ENCODE measurements at places on chromosomes 2 and 18.

DNA sequence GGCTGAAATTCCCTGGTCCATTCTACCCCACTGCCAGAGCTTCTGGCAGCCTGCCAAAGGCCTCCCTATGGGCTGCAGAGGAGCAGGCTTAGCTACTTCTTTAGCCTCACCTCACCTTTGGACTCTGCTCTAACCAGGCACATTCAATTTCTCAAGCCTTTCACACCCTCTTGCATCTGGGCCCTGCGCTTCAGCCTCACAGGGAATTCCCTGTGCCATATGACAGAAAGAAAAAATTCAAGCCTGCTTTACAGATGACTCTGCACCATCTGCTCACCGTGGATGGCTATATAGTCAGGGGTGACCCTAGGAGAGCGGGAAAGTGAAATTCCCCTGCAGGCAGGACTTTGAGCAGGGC lies 62.5 kb downstream of the REEP1 start:
- DNase-seq, result no peak

- DNase-seq, result no peak
Measured at GRCh38 chr2:9252002-9252357, 45.4 kb downstream of the ASAP2 start.

- DNase-seq, result no peak
Measured at GRCh38 chr2:8244639-8245038, 437.2 kb upstream of the ID2 start.

- DNase-seq, result no peak
Measured at GRCh38 chr2:174752403-174753037, 11.8 kb downstream of the CHRNA1 start.

- no peak for DNase-seq
Measured at GRCh38 chr2:220787251-220787650, 784.9 kb downstream of the EPHA4 start.

GRCh38 chr2:63587814-63588384 lies 378 bp downstream of the WDPCP start:
- no peak for DNase-seq

GRCh38 chr2:222813177-222813843 lies 47.5 kb upstream of the ACSL3 start:
- no peak for DNase-seq

DNA sequence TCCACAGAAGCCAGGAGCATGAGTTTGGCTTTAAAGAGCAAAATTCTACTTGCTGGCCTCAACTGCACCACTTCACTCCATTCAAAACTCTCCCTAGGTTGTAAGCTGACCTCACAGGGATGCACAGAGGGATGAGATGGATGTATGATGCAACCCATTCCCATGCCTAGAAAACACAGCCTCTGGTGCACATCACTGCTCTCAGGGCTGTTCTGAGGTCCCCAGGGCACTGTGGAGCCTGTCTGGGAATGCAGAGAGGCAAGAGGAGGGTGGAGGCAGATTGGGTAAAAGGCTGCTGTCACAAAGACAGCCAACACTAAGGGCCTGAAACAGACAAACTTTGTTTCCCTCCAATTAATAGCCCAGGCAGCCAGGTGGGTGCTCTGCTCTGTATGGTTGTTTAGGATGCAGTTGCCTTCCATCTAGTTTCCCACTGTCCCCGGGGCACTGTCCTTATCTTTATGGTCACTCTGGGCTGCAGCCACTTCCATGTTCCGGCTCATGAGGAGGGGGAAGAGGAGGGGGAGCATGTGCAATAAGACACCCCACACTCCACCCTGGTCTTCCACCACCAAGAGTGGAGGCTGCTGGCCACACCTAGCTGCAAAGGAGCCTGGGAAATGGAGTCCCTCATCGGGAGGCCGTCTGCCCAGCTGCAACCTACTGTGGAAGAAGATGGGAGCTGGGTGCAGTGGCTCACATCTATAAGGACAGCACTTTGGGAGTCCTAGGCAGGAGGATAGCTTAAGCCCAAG lies 7.0 kb downstream of the GPR45 start:
- DNase-seq, result no peak

DNA sequence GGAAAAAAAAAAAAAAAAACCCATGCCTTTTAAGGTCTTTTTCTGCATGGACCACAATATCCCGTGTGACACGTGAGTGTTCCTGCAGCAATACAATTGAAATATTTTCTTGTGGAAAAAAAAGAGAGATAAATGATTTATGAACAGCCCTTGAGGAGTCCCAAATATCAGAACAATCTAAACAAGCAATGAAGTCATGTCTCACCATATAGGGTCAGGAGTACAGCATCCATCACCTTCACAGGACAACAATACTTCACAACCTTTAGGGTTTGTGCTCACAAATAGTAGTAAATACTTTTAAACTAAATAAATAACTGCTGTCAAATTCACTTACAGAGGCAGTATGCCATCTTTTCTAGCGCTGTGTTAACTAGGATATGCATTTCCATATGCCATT lies 87.9 kb downstream of the ZEB2 start:
- DNase-seq, result no peak

DNA sequence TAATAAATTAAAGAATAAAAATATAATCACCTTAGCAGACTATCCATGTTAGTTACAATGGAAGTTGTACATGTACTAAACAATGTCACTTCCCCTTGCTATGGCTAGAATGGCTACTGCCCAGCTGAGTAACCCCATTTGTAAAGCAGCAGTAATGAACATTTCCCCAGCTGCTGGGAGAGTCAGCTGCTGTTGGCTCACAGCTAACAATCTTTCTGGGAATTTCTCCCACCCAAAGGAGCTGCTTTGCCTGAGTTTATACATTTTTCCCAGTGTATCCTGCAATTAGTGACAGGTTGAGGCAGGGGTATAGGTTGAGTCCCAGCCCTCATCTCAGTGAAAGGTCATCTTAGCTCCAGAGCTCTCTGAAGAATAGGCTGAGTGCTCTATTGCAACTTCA lies 665.6 kb upstream of the KLHL29 start:
- no peak for DNase-seq

GRCh38 chr2:128791120-128791984 lies 472.7 kb upstream of the HS6ST1 start:
- no peak for DNase-seq

GRCh38 chr2:175737722-175738361 lies 264.2 kb downstream of the LNPK start:
- no peak for DNase-seq

DNA sequence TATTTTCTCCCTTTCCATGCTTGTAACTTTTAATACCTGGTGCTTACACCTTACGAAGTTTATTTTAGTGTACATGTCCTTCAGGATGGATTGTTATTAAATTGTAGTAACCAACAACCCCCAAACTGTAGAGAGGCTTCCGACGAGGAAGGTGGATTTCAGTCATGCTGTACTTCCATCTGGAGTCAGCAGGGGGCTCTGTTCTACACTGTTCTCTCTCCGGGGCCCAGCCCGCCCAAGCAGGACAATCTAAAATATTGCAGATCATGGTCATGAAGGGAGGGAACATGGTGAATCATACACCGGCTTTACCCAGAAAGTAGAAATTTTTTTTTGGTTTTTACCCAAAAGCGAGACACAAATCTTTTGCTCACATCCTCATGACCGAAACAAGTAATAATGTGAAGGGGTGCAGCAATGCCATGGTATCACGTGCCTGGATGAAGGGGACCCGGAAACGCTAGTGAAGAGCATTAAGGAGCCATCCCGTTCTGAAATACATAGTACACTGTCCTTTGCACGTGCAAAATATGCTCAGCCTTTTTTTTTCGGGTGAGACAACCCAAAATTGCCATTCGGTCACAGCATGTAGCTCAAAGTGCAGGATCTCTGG lies 884.8 kb downstream of the EPHA4 start:
- DNase-seq, result peak; percentile 29

DNA sequence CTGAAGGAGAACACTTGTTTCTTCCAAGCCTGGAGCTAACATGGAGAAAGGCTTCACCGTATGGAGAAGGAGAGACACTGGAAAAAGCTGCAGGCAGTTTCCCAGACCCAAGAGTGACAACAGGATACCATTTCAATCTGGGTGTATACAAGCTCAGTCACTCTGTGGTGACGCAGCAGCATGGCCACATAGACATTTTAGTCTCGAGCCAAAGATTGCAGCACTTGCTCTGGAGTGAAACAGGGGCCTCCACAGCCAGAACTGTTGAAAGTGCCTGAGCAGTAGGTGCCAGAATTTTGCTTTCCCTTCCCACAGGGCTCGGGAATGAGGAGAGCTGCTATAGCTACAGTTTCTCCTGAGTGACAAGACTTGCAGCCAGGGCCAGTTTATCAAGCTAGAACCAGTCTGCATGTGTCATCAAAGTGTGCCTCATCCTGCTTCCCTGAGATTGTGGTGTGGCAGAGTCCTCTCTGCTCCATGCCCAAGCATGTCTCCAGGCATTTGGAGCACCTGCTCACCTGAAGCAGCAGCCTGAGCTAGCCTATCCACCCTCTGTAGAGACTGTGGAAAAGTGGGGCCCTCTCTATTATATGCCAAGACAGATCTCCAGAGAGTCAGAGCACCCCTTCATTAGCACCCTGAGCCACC lies 234.6 kb upstream of the CDH19 start:
- no peak for DNase-seq

- no peak for DNase-seq
Measured at GRCh38 chr2:186590350-186590758, 498 bp downstream of the ITGAV start.

- DNase-seq, result no peak
Measured at GRCh38 chr2:144402251-144402650, 117.7 kb downstream of the ZEB2 start.

DNA sequence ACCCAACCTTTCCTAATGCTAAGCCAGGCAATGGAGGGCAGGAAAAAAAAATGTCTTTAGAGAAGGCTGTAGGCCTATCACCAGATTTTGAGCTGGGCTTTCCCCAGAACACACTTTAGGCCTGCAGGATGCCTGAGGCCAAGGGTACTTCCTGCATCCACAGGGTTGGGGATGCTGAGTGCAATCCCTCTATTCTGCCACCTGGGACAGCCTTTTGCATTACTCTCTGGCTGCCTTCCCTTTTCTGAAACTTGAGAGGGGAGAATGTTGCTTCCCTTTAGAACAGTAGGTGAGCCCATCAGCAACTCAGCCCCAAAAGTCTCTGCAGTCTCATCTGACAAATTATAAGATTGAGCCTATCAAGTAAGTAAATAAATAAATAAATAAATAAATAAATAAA lies 195.2 kb downstream of the SLC8A1 start:
- no peak for DNase-seq

GRCh38 chr18:61832858-61833257 lies 59.9 kb downstream of the RNF152 start:
- DNase-seq, result no peak

- no peak for DNase-seq
Measured at GRCh38 chr18:41681138-41681880, 273.7 kb upstream of the PIK3C3 start.

DNA sequence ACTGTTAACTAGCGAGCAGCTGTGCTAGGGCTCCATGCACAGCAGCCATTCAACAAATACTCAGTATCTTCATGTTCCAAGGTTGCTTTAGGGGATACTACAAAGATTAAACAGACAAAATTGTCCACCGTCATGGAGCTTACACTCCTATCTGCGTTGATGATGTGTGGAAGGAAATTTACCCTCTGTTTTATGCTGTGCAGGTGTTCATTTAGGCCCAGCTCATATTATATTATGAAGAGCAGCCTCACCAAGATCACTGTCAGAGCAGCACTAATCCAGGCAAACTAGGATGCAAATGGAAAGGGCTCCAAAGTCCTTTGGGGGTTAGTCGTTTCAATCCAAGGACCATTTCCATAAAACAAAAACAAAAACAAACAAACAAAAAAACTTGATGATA lies 13.4 kb upstream of the WIPF1 start:
- DNase-seq, result no peak

GRCh38 chr2:172256886-172257285 lies 154.2 kb upstream of the DLX2 start:
- no peak for DNase-seq

GRCh38 chr18:76522122-76522503 lies 27.1 kb upstream of the ZNF516 start:
- no peak for DNase-seq

DNA sequence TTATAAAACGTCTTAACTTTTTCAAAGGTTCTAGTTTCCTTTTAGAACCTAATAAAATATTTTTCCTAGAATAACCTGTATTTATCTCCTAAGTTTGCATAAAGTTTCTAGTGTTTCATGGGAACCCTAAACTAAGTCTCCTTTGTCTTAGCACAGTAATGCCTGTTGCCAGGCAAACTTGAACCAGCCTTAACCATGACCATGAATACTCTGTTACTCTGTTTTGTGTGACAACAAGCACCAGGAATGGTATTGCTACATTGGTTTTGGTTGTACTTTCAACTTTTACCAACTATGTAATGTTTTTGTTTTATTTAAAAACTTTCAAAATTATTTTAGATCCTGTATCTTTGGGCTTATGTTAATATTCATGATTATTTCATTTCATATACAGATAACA lies 137.6 kb downstream of the CERS6 start:
- no peak for DNase-seq

DNA sequence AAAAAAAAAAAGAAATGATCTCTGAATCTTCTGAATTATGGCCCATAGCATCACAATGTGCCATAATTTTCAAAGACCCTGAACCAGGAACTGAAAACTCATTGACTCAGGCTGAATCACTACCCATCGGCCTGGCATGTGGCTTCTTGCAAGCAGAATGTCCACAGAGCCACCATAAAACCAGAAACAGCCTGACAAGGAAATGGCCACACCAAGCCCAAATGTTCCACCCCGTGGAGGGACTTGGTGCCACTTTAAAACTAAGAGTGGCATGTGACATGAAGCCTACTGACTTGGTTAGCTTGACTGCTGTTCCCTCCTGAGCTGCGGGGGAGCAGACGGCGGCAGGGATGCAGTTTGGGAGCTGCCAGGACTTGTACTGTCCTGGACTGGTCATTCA lies 71.2 kb upstream of the RBM44 start:
- DNase-seq, result no peak

DNA sequence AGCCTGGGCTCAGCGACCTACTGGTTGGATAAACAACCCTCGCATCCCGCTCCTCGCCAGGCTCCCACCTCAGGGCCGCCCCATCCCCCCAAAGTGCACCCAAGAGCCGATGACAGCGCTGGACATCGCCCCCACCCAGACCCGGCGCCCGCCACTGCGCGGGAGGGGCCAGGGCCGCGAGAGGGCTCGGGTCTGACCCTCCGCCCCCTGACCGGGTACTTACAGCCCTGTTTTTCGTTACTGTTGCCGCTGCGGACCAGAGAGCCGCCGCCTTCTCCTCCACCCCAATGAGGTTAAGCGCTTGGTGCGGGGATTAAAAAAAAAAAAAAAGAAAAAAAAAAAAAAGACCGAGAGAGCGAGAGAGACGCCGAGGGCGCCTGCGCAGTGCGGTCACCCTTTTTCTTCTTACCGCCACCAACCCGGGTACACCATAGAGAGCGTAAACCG lies at the start of gene CLASP1:
Gene CLASP1, minus strand, starts transcription at position 314 of the 447 bp plus-strand sequence. CDS start 43,567 bp downstream, outside the sequence.
- no peak for DNase-seq

- no peak for DNase-seq
Measured at GRCh38 chr2:201969938-201970785, 63.5 kb upstream of the FZD7 start.

- no peak for DNase-seq
Measured at GRCh38 chr2:125615438-125615837, 1040.5 kb upstream of the GYPC start.

DNA sequence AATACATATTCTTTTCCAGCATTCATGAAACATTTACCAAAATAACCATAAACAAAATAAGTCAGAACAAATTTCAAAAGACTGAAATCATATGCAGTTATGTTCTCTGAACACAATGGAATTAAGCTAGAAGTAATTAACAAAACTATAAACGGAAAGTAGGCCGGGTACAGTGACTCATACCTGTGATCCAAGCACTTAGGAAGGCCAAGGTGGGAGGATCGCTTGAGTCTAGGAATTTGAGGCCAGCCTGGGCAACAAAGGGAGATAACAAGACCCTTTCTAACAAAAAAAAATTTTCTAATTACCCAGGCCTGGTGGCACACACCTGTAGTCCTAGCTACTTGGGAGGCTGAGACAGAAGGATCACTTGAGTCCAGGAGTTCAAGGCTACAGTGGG lies 14.9 kb downstream of the ATAD2B start:
- no peak for DNase-seq
